ENCODE measurements at places on chromosomes 5 and 9.
A peak's percentile ranks its signal among the peaks of the same experiment; 100 is the strongest.

- no peak for DNase-seq
These were observed 322.5 kb downstream of the PDE4D start for GRCh38 chr5:59571067-59571466.

DNA sequence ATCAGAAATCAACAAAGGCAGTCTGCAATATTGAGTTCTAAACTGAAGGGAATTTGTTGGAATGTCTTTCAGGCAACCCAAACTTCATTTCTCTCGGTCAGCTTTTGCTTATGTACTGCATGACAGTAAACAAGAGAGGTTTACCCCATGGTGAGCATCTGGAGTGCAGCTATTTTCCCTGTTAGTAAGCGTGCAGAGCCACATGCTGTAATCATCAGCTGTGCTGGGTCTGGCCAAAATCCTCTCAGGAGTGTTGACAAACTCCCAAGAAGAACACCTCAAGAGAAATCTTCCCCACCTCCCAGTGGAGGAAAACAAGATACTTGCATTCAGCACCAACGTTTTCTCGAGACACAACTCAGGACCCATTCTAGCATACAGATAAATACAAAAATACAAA lies 83.6 kb upstream of the ADAMTSL1 start:
- no peak for DNase-seq

- no peak for DNase-seq
These were observed 10.5 kb downstream of the PJA2 start for GRCh38 chr5:109399092-109399759.

DNA sequence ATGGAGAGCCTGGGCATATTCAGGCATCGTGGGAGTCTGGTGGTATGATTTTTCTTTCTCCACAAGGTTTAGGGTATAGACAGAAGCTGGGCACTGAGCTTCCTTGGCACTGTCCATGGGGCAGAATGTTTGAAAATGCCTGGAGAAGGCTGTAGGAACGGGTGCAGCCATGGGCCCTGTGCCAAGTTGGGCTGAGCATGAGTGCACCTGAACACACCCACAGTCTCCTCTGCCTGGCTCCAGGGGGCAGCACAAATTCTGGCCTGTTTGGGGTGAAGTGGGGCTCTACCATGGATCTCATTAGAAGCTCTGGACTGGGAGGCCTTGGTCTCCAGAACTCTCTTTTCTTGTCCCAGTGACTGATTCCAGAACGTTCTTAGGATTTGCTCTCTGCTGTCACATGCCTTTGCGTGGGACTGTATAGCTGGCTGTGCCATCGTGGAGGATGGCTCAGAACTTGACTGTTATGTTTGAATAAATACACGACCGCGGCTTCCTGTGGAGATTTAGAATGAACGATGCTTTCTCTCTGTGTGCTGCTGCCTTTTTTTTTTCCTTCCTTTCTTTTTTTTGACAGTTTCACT lies 229.8 kb downstream of the FANCC start:
- no peak for DNase-seq

GRCh38 chr9:124251605-124252378 lies 6.0 kb upstream of the NEK6 start:
- DNase-seq: no peak

GRCh38 chr5:122064992-122065391 lies 13.1 kb downstream of the LOX start:
- DNase-seq: no peak

DNA sequence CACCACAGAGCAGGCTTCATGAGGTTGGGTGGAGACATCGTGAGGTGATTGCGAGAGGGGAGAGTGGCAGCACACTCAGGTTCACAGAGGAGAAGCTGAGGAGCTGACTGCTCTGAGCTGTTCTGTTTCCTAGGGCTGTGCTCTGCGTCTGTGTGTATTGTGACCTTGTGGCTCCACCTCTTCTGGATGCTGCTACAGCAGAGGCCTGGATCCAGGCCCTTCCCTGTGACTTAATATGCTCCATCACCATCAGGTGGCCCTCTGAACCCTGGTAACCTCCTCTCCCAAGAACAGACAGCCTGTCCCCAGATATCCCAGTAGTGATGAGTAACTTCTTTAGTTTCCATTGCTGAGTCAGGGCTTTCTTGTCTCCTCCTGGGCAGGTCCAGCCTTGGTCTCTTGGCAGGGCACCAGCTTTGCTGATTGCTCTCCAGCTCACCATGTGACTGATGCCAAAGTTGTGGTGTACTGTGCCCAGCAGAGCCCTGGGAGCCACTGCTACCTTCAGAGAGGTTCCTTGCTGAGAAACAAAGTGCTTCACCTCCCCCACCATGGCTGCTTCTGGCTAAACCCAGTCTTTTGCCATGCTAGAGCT lies 212.8 kb upstream of the CHD1 start:
- DNase-seq: no peak

DNA sequence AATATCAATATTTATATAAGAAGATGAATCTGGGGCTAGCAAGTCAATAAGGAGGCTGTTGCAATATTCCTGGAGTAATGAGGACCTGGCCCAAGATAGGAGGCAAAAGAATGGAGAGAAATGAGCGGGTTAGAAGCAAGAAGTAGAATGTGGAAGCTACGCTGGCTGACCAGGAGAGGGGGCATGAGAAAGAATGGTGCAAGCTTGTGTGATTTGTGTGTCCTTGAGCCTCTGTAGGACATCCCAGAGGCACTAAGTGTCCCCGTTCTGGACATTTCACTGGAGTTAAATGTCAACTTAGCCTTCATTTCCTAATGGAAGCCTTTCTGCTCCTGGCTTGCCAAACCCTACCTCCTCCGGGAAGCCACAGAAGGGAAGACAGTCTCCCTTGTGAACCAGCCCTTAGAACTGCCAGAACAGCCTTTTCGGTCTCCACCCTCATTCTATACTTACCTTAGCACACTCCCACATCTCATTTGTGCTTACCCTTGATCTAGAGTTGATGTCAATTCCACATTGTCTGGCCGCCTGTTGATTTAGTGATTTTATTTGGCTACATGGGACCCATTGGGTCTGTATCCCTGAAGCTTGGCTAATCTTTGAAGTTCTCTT lies 6.7 kb upstream of the PDE6A start:
- no peak for DNase-seq

DNA sequence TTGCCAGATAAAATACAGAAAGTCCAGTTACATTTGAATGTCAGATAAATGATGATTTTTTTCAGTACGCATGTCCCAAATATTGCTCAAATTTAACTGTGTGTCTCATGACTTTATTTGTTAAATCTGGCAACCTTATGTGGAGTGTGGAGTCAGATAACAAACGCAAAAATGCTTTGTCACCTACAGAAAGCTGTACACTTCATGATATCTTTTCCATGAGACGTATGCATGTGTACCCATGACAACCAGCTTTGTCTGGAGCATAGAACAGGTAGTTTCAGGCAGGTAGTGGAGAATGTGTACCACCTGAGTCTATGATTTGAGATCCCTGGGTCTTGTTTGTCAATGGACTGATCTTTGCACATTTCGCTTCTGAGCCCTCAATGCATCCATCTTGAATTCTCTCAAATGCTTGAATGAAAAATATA lies 105.5 kb upstream of the CPEB4 start:
- no peak for DNase-seq

DNA sequence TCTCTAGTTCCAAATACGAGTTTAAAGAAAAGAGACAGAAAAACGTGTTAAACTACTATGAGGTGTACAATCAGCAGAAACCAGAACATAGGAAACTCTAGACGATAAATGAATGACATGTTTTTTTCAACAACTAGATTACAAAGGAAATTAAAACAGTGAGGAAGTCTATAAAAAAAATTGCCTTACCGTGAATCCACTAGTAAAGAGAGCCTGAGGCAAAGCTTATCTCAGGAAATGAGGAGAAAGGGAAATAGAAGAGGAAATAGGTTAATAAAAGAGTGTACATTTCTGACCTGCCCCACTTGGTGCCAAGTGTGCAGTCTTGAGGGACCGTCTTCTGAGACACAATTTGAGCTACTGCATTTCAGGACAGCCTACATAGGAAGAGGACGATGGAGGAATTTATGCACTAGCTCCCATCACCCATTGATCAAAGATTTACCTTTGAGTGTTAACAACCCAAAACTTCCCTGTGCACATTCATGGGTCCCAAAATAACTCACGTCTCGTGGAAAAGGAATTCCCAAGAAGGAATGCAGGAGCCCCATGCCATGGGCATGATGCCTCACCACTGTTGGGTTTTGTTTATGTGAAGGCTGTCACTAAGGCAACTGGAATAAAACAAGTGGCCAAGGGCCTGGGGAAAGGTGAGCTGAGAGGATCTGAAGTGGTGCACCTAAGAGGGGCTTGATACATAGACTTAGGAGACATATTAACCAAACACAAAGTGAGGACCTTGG lies 53.6 kb upstream of the SLC1A3 start:
- DNase-seq: no peak

DNA sequence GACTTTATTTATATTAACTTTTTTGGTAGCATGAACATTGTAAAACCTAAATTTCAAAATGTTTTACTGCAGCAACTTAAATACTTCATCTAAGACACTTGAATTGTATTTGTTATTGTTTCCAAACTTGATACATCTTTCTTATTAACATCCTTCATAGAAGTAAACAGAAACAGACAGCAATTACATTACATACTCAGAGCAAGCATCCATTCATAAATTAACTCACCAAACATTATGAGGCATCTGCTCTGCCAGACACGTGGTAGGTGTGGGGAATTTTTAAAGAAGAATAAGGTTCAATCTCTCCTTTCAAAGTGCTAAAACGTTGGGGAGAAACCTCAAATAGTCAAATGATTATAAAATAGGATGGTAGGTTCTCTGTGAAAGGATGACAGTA lies 130.8 kb downstream of the MUSK start:
- DNase-seq: no peak

DNA sequence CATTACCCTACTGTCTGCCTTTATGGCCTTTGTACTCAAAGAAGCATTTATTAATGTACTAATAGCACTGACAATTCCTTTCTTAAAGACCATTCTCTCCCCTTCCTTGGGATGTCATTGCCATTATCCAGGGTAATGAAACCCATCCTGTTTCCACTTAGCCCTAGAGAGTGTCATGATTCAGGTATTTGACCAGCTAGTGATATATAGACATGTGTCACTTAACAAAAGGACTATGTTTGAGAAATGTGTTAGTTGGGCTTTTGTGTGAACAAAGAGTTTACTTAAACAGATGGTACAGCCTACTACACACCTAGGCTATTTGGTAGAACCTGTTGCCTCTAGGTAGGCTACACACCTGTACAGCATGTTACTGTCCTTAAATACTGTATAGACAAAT lies 2.0 kb downstream of the ATP6V0E1 start:
- no peak for DNase-seq

DNA sequence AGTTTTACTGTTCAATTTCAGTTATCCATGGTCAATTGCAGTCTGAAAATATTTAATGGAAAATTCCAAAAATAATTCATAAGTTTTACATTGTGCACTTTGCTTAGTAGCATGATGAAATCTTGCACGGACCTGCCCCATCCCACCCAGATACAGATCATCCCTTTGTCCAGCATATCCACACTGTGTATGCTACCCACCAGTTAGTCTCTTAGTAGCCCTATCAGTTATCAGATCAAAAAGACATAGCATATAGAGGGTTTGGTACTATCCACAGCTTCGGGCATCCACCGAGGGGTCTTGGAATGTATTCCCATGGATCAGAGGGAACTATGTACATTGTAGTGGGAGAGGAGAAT lies 97.7 kb downstream of the SLC44A1 start:
- no peak for DNase-seq

- no peak for DNase-seq
These were observed 304.2 kb upstream of the PTPRD start for GRCh38 chr9:10917001-10917400.

DNA sequence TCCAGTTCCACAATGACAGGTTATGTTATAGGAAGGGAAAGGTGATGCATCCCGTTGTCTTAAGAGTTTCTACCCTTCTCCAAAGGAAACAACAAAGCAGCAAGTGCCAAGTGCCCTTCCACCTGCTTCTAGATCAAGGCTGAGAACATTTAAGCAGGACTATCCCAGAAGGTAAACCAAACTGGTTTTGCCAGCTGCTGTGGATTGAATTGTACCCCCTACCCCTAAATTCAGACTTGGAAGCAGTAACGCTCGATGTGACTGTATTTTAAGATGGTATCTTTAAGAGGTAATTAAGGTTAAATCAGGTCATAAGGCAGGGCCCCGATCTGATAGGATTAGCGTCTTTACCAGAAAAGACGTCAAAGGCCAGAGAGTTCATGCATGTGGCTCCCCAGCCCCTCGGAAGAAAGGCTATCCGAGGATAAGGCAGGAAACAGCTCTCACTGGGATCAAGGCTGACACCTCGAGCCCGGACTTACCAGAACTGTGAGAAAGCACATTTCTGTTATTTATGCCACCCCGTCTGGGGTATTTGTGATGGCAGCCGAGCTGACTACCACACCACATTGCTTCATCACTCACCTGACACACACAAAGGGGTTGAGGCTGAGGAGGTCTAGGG lies 179.1 kb upstream of the RAI14 start:
- DNase-seq: no peak

DNA sequence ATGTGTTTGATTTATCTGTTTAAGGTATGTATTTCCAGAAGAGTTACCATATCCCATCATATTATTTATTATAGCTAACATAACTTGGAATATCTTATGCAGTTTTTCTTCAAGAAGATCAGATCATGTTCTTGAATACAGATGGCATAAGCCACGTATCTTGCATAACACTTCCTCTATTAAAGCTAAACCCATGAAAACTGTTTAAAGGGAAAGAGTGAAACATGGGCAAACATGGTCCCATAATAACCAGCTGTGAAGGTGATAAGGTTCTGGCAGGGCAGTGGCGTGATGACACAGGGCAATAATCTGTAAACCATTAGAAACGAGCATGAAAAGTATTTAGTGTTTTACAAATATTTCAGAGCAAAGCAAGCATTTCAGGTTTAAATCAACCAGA lies 34.2 kb downstream of the EFNA5 start:
- DNase-seq: no peak

DNA sequence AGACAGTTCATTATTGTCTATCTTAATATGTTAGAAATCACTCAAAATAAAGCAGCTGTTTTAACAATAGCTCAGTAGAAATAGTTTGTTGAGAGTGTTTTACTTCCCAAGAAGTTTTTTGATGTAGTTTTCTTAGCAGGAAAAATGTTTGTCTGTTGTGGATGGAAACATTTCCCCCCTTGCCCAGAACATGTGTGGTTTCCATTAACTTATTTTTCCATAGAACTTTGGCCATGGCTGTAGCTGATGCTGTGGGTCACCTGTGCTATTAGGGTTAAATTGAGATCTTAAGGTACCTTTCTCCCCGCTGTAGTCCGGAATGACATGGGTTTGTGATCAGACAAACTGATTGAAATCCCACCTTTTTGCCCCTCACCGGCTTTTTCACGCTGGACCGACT lies 294.9 kb downstream of the FANCC start:
- no peak for DNase-seq

GRCh38 chr5:158456756-158457155 lies 597.8 kb upstream of the CLINT1 start:
- DNase-seq: peak; percentile 30

DNA sequence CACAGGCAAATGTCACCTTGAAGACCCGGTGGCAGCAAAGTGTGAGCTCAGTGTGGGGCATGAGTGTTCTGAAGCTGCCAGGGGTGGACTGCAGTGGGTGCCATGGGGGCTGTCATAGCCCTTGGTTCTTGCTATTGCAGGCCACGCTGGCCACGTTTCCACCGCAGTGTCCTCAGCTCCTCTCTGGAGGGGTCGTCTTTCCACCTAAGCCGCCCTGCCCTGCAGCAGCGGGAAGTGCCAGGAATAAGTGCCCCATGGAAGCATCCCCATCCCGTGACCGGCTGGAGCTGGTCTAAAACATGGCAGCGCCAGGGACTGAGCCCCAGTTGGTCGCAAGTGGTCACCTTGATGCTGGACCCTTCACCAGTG lies 6.9 kb downstream of the OBP2B start:
- DNase-seq: no peak
